ENCODE measurements at places on chromosomes 1 and 21.

- DNase-seq, result no peak
Measured at GRCh38 chr1:226425004-226425378, 17.1 kb upstream of the PARP1 start.

- peak; percentile 57 for DNase-seq
Measured at GRCh38 chr1:4825800-4826450, 171.5 kb downstream of the AJAP1 start.

DNA sequence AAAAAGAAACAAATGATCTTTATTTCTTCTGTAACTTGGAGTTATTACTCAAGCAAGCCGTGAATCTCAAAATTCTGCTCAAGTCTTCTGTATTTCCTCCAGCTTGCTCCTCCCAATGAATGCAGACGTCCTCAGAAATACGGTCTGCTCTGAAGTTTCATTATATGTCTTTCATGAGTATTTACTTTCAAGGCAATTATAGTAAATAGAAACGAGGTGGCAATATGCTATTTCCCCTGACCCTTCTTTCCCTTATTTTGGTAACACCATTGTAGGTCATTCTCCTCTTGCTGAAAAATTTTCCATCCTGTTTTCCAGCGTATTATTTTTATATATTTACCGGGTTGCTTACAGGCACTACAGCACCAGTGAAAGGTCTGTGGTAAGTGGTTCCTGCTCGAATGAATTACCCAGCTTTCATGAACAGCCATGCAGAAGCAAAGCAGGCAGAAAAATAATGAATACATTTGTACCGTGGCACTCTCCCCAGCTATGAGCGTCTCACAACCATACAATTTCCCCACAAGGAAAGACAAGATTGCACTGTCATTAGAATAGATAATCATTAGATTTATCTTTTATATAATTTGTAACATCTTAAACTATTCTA, 350.9 kb upstream of the PKN2 start:
- no peak for DNase-seq

DNA sequence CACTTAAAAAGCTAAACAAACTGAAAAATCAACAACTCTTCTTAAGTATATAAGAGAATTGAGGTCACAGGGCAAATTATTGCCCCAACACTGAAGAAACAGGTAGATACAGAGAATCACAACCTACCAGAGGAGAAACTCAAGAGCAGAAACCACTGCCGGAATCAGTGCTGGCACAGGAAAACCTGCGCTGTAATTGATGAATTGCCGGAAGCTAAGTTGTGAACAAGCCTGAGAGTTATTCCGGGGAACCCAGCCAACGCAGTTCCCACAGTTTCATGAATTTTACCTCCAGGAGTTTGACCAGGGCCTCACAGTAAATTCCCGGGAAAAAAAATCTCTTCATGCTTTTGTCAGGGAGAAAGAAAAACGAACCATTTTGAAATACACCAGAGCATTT, 657.1 kb upstream of the BRINP3 start:
- DNase-seq, result no peak
